ENCODE measurements at places on chromosomes 13 and 19.

DNA sequence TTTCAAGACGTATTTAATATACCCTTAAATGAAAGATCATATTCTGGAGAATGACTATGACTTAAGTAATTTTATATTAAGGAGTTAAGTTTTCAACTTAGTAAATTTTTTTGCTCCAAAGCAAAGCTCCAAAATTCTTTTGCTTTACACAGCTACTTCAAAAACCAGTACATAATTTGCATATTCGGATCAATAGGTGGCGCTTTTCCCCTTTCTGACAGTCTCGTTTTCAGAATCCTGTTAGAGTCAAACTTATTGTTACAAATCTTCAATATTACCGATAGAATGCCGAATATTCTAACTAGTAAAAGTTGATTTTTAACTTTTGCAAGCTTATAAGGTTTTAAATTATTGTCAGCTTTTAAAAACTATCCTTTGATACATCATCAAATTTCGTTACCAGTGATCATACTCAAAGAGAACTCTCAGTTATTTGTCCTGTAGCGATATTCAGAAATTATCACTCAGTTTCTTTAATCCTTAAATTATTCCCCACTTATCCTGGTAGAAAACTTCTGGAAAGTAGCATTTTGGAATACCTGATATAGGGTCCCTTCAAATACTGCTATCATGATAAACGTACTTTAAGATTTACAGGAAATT is 852.7 kb upstream of the KLHL1 start:
- DNase-seq, result peak; percentile 49

DNA sequence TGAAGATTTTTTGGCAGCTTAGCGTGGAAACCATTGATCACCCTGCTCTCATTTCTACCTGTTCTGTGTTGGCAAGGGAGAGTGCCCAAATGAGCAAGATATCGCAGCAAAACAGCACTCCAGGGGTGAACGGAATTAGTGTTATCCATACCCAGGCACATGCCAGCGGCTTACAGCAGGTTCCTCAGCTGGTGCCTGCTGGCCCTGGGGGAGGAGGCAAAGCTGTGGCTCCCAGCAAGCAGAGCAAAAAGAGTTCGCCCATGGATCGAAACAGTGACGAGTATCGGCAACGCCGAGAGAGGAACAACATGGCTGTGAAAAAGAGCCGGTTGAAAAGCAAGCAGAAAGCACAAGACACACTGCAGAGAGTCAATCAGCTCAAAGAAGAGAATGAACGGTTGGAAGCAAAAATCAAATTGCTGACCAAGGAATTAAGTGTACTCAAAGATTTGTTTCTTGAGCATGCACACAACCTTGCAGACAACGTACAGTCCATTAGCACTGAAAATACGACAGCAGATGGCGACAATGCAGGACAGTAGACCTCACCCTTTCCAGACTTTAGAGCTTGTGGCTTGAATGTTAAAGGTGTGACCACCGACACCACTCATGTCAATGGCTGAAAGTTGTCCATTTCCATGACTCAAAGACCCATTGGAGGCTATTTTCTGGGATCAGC is 5.8 kb downstream of the CEBPG start:
- no peak for DNase-seq

DNA sequence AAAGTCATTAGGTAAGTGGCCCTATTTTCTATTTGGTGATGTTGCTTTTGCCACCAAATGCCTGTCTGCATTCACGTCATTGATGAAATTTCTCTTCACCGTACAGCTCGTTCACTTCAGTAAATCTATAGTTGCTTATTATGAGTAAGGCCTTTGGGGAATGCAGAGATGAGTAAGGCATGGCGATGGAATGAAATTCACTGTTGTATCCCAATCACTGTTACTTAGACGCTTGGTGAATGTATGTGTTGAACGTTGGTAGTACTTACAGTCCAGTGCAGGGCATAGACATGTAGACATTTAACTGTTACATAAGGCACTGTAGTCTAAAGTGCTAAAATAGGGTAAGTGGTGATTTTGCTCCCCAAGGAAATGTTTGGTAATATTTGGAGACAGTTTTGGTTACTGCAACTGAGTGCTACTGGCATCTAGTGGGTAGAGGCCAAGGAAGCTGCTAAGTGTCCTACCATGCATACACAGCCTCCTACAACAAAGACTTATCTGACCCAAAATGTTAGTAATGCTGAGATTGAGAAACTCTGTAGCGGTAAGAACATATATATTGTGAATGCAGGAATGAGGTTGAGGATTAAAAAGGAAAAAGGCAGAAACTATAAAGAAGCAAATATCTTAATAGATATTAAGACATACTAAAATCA is 5.8 kb downstream of the AKAP11 start:
- no peak for DNase-seq

- no peak for DNase-seq
Measured at GRCh38 chr19:1170938-1171754, 2.9 kb downstream of the SBNO2 start.

- DNase-seq, result no peak
Measured at GRCh38 chr13:20475927-20476691, 49.5 kb downstream of the CRYL1 start.

GRCh38 chr13:32822771-32823170 is 193.5 kb upstream of the KL start:
- DNase-seq, result no peak

GRCh38 chr13:111388851-111389500 is 68.5 kb downstream of the TEX29 start:
- peak; percentile 43 for DNase-seq

- DNase-seq, result no peak
Measured at GRCh38 chr13:111399776-111400538, 79.5 kb downstream of the TEX29 start.

DNA sequence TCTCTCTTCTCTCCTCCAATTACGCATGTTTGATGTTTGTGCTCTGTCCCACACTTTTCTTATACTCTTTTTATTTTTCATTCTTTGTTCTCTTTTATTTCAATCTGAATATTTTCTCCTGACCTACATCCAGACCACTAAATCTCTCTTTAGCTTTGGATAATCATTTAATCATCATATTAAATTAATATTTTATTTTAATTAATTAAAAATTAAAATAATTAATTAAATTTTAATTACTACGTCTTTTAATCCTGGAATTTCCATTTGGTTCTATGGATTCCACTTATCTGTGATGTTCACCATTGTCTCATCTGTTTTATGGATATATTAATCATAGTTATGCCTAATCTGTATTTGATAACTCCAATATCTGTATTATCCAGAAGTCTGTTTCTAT is 62.4 kb downstream of the SPACA7 start:
- no peak for DNase-seq

- no peak for DNase-seq
Measured at GRCh38 chr13:33169273-33169980, 116.1 kb downstream of the STARD13 start.

- no peak for DNase-seq
Measured at GRCh38 chr13:108326309-108326708, 56.8 kb downstream of the TNFSF13B start.

DNA sequence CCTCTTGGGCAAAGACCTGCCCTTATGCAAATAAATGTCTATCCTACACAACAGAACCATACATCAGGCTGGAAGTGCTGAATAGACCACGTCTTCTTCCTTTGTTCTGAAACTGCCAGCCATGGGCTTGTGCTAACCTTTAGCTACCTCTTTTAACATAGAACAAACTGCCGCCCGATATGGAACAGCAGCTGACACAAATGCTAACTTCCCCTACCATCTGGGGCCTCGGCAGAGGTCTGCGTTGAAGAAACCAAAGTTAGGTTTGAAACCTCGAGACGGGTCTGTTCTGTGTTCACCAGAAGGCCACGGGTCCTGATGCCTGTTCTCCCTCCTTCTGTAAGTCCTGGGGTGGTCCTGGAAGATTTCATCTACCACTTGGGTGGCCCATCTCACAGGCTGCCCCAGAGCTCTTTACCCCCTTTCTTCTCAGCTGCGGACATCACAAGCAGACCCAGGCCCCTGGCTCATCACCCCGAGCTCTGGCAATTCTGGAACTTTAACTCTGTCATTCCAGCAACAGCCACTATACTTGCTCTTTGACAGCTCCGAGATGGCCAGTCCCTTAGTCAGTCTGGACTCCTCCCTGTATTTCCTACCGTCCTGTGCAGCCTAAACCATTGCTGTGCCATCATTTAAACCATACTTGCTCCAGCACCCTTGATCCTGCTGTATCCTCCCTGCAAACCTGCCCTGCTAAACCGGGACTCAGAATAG is 146.7 kb downstream of the USP12 start:
- no peak for DNase-seq

- peak; percentile 81 for DNase-seq
Measured at GRCh38 chr19:49570138-49570856, 10.1 kb downstream of the NOSIP start.

DNA sequence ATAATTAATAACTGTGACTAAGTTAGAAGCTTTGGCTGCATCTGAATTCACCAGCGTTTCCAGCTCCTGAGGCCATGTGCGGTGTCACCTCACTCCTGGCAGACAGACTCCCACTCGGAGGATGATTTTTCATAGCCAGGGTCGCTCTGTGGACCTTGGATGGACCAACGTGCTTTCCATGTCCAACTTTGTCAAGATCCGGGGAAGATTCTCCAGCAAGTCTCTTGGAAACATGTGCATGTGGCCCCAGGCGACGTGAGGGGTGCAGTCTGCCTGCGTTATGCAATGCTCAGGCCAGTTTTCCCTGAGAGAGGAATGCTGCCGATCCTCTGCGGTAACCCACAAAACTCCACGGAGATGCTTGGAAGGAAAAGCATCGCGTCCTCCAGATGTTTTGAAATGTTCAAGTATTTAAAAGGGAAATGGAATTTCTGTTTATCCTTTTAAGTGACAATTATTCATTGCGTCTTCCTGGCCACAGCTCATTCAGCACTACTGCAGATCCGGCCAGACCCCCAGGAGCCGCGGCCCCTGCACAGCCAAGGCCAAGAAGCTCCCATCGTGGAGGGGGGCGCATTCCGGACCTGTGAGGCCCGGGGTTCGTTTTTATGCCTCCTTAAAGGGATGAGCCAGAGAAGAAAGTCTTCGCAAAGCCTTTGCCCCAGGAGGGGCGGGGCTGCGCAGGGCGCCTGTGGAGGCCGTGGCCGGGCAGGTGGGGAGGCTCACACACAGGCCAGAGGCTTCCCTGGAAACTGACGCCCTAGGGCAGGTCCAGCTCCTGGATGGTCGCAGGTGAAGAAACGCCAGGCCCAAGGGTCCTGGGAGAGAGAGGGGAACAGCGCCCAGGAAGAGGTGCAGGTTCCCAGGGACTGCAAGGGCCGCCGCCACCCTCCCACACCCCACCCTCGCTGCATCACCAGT is 46.0 kb downstream of the C13orf46 start:
- DNase-seq, result no peak

DNA sequence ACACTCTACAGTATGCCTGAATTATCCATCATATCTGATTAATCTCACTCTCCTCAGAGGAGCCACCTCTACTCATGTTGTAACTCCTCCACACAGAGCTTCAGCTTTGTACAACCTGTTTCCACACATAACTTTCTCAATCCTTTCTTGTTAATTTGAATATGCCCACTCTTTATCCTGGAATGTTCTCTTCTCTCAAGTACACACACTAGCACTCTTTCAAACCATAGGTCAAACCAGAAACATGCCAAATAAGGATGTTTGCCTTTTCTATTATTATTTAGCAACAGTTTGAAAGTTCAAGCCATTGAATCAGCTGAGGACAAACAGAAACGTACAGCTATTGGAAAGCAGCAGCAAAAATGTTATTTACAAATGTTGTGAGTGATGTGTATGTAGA is 110.3 kb downstream of the MIPEP start:
- no peak for DNase-seq

GRCh38 chr13:50584856-50585580 is 258.5 kb downstream of the DLEU7 start:
- DNase-seq, result no peak

GRCh38 chr13:112772929-112773328 is 83.1 kb downstream of the ATP11A start:
- no peak for DNase-seq

- DNase-seq, result no peak
Measured at GRCh38 chr13:49216334-49216733, 3.8 kb upstream of the MLNR start.

DNA sequence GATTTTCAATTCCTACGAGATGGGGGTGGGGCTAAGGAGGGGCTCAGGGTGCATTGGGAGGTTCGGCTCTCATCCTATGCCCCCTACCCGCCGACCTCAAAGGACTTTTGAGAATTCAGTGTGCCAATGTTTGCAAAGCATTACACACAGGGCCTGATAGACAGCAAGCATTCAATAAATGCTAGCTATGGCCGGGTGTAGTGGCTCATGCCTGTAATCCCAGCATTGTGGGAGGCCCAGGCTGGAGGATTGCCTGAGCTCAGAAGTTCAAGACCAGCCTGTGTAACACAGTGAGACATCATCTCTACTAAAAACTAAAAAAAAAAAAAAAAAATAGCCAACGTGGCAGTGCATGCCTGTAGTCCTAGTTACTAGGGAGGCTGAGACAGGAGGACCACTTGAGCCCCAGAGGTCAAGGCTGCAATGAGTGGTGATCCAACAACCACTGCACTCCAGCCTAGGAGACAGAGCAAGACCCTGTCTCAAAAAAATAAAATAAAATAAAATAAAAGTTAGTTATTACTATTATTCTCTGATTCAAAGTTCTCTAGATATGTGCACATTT is 1.9 kb upstream of the CBLC start:
- DNase-seq, result no peak

GRCh38 chr13:29991343-29991742 is 140.9 kb upstream of the UBL3 start:
- DNase-seq, result no peak

GRCh38 chr13:99657848-99658260 is 156.6 kb downstream of the TM9SF2 start:
- DNase-seq, result peak; percentile 67

DNA sequence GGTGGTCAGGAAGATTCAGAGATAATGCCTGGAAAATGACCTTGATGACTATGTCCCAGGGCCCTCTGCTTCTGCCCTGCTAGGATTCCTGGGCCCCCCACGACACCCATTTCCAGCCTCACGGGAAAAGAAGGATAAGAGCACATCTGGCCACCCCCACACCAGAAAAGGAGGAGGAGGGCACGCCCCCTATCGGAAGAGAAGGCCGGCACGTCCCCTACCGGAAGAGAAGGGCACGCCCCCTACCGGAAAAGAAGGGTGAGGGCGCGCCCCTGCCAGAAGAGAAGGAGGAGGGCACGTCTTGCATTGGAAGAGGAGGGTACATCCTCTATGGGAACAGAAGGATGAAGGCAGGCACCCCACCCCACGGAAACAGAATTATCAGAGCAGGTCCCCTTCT is 84.3 kb downstream of the IER2 start:
- no peak for DNase-seq

All from Ammon's horn (tissue), 1 donor.